ENCODE measurements at places on chromosomes 3 and 15.

DNA sequence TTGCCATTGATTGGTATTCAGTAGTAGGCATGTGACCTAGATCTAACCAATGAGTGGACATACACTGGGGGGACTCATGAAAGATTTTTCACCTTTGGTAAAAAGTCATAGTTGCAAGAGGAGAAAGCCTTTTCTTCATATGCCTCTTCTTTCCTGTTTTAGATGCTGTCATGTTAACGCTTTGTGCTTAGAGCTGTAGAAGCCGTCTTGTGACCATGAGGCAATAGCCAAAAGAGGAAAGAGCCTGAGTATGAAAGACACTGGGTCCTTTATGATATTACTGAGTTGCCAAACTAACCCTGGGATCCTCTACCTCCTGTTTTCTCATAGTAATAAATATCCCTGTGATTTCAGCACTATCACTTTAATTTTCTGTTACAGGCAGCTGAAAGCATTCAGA lies 396.0 kb downstream of the FHIT start:
- no peak for DNase-seq

GRCh38 chr3:168405288-168405687 lies 309.6 kb upstream of the GOLIM4 start:
- DNase-seq, result no peak

- no peak for DNase-seq
Measured at GRCh38 chr3:177563792-177564191, 366.5 kb upstream of the TBL1XR1 start.

DNA sequence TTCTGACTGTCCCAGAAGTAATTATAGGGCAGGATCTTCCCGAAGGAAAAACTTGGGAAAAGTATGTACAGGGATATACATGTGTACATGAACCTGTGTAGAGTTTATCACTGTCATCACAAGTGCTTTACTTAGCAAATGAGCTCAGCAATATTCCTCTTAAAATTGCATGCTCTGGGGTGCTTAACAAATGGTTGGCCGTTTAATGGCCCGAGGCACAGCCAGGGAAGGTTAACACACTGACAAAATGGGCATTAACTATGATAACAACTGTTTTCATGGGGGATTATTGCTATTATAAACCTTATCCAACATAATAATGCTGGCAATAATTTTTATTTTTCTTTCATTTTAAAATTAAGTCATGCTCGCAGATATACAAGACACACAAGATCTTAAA lies 459.3 kb downstream of the TUSC7 start:
- no peak for DNase-seq

GRCh38 chr3:134608023-134608770 lies 42.6 kb downstream of the KY start:
- no peak for DNase-seq

DNA sequence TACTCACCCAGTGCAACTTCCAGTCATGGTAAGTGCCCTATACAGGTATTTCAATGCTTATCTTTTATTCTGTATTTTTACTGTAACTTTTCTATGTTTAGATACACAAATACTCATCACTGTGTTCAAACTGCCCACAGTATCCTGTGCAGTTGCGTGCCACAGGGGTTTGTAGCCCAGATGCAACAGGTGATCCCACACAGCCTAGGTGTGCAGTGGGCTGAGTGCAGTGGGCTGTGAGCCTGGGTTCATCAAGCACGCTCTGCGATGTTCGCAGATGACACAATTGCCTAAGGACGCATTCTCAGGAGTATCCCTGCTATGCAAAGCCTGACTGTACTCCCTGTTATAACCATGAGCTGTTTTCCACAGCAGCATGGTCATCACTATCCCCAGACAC lies 36.2 kb upstream of the VGLL4 start:
- no peak for DNase-seq

- DNase-seq, result no peak
Measured at GRCh38 chr15:66761726-66762595, 59.9 kb downstream of the SMAD6 start.

GRCh38 chr3:153746211-153746610 lies 375.0 kb upstream of the ARHGEF26 start:
- no peak for DNase-seq

- no peak for DNase-seq
Measured at GRCh38 chr3:122263974-122264588, 61.0 kb upstream of the CSTA start.

DNA sequence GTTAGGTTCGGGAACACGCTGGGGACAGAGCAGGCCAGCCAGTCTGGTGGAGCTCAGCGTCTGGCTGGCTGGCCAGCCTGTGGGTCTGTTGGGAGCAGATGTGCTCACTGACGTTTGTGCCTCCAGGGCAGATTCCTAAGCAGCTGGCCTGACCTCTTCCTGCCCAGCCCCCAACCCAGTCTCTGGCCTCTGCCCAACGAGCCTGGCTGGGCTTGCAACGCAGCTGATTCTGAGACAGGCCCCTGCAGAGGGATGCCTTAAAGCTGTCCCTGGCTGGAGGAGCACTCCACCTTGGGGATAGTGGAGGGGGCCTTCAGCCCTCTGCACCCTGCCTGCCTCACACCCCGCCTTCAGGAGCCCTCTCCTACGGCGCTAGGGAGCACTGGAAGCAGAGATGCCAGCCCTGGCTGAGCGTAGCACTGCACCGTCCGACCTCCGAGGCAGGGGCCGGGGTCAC lies 46.0 kb downstream of the KLF13 start:
- peak; percentile 92 for DNase-seq

DNA sequence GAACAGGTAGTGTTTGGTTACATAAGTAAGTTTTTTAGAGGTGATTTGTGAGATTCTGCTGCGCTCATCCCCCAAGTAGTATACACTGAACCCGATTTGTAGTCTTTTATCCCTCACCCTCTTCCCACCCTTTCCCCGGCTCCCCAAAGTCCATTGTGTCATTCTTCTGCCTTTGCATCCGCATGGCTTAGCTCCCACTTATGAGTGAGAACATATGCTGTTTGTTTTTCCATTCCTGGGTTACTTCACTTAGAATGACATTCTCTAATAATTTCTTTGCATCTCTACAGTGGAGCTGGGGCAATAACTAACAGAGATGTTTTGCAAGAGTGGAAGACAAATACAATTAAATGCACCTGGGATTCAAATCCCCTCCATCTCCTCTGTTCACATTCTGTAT lies 93.2 kb downstream of the TP63 start:
- no peak for DNase-seq

- DNase-seq, result no peak
Measured at GRCh38 chr3:129599073-129599472, 7.4 kb downstream of the PLXND1 start.

DNA sequence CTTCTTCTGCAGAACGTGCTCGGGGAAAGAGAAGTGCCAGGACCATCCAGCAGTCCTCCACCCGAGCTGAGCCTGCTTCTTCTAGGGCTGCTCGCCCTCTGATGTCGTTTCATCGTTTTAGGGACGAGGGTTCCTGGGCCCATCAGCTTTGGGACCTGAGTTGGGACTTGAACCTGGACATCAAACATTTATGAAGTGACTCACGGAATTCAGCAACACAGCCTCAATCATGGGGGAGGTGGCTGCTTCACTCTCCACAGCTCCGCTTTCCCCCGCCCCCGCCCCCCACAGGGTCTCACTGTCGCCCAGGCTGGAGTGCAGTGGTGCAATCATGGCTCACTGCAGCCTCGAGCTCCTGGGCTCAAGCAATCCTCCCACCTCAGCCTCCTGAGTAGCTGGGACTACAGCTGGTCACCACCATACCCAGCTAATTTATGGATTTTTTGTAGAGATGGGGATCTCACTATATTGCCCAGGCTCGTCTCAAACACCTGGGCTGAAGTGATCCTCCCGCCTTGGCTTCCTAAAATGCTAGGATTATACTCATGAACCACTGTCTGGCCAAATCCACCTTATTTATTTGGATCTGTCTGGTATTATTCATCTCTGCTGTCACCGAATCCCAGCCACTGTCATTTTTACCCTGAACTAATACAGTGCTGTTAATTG lies 725 bp upstream of the SCAMP2 start:
- no peak for DNase-seq

- DNase-seq, result no peak
Measured at GRCh38 chr15:86061581-86061980, 18.1 kb upstream of the AGBL1 start.

DNA sequence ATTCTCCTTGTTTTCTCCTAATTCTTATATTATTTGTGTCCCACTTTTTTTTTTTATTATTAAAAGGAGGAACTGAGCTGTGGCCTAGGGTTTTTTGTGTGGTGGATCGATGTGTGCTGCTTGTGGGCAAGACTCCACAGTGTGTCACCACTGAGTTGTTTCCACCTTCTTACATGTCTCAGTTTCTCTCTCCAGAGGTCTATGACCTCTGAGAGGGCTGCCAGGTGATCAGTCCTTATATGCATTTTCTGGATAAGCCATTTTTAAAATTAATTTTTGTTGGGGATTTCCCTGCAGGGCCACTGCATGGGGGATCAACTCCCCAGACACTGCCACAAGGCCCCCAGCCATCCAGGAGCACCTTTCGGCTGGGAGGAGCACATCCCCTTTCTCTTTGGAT lies 27.8 kb downstream of the IQCF6 start:
- no peak for DNase-seq

DNA sequence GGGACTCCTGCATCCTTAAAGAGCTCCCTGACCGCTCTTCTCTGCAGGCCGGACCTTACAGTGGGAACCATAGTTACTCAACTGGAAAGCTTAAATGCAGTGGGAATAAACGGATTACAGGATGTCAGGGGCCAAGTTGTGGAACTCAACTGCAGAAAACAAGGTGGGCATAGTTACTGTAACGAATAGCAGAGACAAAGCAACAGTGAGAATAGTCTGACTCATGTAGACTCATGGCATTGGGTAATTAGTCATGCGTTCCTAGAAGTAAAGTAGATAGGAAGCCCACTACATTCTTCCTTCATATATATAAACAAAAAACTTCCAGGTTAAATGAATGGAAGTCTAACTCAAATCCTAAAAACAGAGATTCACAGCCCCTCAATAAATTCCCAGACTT lies 95.5 kb upstream of the CHRNA7 start:
- DNase-seq, result no peak

GRCh38 chr3:195031574-195032003 lies 239.4 kb downstream of the XXYLT1 start:
- no peak for DNase-seq

DNA sequence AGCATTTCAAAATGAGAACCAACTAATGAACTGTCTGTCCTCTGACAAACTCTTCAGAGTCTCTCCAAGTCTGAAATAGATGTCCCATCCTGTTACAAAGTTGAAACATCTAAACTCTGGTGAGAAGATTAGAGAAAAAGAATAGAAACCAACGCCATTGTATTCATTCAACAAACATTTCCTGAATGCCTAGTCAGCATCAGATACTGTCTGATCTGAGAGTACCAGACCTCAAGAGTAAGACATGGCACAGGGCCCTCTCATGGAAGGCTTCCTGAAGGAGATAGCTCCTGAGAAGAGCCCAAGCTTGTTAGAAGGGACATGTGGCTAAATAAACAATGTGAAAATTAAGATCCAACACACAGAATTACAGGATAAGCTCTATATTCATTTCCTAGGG lies 164.1 kb upstream of the LRRN1 start:
- DNase-seq, result no peak

GRCh38 chr15:98035134-98035533 lies 74.6 kb downstream of the ARRDC4 start:
- DNase-seq, result no peak

DNA sequence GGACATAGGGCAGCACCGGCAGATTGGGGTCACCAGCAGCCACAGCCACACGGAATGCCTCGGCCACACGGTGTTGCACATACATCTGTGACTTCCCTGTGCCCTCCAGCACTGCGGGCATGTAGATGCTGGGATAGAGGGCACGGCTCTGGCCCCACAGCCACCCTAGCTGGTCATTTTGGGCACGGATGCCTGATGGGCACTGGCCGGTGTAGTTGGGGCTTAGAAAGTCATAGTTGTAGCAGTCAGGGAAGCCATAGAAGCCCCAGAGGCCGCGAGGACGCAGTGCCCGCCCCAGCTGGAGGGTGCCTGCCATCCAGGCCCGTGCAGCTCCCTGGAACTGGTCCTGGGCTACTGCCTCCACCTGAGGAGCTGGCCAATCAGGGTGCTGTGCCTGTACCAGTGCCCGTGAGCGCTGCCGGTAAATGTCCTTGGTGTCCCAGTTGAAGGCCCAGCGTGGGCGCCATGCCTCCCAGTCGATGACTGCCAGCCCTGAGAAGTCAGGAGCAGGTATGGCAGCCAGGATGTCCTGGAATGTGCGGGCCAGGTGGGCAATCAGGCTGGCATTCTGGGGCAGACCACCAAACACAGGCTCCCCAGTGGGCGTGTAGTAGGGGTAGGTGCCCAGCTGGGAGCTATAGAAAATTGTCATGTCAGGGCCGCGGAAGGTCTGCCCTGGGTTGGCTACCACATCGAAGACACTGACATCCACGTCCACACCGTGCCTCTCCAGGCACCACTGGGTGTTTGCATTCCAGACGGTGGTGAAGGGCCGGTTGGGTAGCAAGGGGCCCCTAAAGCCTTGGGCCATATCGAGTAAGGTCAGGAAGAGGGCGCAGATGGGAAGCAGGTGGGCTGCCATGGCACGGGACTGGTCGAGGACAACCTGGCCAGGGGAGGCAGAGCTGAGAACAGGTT lies 1.0 kb downstream of the HYAL1 start:
- DNase-seq, result no peak

GRCh38 chr3:187750006-187750512 lies 4.8 kb upstream of the BCL6 start:
- peak; percentile 89 for DNase-seq

GRCh38 chr15:59222906-59223550 lies 16.4 kb downstream of the LDHAL6B start:
- DNase-seq, result no peak

GRCh38 chr15:83435202-83435601 lies 11.9 kb upstream of the SH3GL3 start:
- DNase-seq, result no peak

GRCh38 chr15:67372986-67373675 lies 118.5 kb downstream of the IQCH start:
- no peak for DNase-seq

GRCh38 chr3:102297072-102297658 lies 137.7 kb upstream of the ZPLD1 start:
- DNase-seq, result no peak

DNA sequence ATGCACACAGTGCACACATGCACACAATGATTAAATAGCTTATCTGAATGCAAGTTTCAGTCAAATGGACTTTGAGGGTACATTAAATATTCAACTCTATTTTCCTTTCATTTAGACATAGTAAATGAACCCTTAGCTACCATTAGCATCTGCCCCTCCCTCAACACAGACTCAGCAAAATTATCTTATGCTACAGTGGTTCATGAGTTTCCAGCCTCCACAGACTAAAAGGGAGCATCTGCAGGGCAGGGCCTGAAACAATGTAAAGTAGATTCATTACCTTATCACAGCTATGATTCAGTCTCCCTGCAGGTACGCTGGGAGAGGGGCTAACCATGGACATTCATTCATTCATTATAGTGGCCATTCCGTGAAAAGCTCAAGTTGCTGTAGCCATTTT lies 329.1 kb downstream of the VGLL3 start:
- DNase-seq, result no peak

Data from H9 (cell line).